Right ventricle myocardium superior (tissue), 1 donor: ENCODE measurements at places on chromosomes 16 and 17.

DNA sequence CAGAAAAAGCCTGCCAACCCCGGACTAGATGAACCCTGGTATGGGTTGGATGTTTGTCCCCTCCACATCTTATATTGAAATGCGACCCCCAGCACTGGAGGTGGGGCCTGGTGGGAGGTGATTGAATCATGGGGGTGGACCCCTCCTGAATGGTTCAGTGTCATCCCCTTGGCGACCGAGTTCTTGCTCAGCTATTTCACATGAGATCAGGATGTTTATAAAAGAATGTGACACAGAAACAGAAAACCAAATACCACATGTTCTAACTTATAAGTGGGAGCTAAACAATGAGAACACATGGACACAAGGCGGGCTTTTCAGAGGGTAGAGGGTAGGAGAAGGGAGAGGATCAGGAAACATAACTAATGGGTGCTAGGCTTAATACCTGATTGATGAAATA is 576.0 kb upstream of the HSBP1 start:
- no peak for DNase-seq

GRCh38 chr16:59210955-59211541 is 476.9 kb upstream of the GOT2 start:
- no peak for DNase-seq

- DNase-seq, result no peak
These were observed 78.2 kb upstream of the MON1B start for GRCh38 chr16:77112746-77113145.

- DNase-seq, result peak; percentile 66
These were observed 1.8 kb downstream of the ZBTB4 start for GRCh38 chr17:7477392-7478275.

DNA sequence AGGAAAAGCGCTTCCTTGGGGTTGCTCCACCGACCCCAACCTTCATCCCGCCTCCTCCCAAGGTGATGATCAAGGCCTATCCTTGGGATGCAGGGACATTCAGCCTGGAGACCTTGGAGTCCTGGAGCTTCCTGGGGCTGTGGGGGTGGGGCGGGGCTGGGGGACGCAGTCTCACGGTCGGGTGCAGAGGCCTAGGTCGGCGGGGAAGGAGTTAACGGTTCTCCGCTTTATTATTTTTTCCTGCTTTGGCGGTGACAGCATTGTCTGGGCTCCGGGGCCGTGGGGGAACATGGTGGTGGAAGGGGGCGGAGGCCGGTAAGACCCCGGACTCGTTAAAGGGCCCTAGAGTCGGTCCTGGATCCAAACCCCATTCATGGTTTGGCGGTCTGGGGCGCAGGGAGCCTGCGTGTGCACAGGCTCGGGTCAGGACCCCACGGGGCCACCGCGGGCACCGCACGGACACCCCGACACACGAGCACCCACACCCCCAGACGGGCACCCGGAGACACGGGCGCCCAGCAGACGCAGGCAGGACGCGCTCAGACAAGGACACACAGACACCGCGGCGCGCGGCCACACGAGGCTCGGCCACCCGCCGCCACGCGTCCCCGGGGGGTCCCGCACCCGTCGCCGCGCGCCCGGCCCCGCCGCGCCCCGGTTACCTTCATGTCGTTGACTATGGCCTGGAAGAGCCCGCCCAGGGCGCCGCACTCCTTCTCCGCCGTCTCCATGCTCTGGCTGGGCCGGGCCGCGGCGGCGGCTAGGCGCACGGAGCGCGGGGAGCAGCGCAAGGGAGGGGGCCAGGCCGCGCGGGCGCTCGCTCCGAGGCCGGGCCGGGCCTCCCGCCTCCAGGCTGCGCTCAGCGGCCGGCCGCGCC is 554 bp downstream of the MTSS2 start:
- peak; percentile 56 for DNase-seq

DNA sequence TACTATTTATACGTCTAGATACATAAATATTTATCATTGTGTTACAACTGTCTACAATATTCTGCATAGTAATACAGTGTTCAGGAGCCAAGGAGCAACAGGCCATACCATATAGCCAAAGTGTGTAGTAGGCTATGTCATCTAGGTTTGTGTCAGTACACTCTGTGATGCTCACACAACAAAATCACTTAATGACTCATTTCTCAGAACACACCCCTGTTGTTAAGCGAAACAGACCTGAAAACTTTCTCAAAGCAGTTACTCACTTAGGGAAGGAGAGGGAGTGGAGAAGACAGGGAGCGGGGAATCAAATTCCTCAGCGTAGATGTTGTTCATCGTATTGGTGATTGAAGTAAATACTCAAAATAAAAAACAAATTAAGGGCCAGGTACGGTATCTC is 269.5 kb downstream of the STX8 start:
- no peak for DNase-seq

DNA sequence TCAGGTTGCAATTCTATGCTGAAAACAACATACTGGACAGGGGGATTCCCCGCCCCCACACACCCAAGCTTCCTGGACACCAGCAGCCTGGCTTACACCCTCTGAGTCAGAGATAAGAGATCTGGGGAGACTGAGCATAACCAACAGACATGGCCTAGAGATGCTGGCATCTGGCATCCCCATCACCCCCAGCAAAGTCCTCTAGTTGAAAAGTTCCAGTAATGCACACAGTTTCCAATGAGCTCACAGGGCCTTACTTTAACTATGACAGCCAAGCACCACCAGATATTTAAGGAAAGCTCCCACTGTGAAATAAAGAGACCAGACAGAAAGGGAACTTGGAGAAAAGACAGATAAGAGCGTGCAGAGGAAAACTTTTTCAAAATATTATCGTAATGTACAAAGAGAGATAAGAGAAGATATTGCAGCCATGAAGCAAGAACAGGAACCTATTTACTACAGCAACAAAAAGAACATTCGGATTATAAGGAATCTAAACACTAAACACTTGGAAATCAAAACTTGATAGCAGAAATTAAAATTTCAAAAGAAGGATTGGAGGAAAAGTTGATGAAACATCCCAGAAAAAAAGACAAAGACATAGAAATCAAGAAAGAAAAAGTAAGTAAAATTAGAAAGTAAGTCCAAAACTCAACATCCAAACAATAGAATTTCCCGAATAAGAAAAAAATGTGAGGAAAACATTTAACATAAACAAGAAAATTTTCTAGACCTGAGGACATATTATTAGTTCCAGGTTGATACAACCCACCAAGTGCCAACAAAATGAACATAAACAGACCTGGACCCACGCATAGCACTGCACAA is 17.2 kb upstream of the ALOX15 start:
- DNase-seq, result no peak

DNA sequence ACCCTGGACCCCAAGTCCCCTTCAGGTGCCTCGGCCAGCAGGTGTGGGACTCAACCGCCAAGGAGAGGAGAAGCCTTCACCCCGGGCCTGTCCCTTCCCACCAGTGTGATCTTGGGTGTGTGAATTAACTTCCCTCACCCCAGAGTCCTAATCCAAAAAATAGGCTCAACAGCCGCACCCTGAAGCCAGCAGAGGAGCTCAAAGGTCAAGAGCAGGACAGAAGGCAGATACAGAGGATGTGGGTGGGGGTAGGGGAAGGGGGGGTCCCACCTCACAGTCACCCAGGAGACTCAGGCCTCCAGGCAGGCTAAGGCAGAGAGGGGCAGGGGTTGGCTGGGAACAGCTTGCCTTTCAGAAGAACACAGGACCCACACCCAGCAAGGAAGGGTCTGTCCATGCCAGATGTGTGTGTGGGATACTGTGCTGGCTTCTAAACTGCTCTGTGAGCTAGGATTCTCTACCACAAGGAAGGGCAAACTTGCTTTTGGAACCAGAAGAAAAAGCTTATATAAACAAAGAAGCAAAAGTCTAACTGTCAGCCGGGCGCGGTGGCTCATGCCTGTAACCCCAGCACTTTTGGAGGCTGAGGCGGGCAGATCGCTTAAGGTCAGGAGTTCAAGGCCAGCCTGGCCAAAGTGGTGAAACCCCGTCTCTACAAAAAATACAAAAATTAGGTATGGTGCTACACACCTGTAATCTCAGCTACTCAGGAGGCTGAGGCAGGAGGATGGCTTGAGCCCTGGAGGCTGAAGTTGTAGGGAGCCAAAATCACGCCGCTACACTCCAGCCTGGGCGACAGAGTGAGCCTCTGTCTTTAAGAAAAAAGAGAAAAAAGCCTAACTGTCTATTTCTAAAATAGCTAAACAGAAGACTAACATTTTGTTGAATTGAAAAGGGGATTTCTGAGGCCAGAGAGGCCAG is 4.6 kb downstream of the PIEZO1 start:
- no peak for DNase-seq
